GM12891 (cell line): ENCODE measurements at places on chromosomes 2 and 18.

DNA sequence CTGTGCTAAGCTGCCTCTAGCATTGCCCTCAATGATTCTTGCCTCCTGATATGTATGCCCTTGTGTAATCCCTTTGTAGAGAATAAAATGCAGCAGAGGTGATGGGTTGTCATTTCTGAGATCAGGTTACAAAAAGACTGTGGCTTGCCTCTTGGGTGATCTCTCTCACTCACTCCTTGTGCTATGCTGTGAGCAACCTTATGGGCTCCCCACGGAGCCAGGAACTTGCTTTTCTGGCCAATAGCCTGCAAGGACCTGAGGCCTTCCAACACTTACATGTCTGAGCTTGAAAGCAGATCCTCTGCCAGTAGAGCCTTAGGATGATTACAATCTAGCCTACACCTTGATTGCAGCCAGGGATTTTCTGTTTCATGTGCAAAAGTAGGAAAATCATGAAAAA is 123.1 kb upstream of the XIRP2 start:
- DNase-seq = no peak

GRCh38 chr2:105999211-105999989 is 194.7 kb downstream of the UXS1 start:
- no peak for DNase-seq

GRCh38 chr2:118832071-118832790 is 15.2 kb downstream of the EN1 start:
- DNase-seq = no peak

GRCh38 chr2:15776629-15776919 is 163.8 kb upstream of the MYCN start:
- DNase-seq = no peak

- no peak for DNase-seq
Measured at GRCh38 chr2:71923143-71923525, 224.5 kb downstream of the CYP26B1 start.

- no peak for DNase-seq
Measured at GRCh38 chr18:45175511-45175910, 439.8 kb upstream of the SLC14A2 start.

DNA sequence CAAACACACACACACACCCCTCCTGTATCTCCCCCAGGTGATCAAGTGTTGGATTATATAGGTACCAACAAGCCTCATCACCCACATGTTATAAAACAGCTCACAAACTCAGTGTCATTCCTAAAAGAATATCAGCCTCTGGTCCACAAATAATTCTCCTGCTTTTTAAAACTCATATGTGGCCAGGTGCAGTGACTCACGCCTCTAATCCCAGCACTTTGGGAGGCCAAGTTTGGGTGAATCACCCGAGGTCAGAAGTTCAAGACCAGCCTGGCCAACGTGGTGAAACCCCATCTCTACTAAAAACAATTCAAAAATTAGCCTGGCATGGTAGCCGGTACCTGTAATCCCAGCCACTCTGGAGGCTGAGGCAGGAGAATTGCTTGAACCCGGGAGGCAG is 87.8 kb downstream of the LRATD1 start:
- DNase-seq = no peak

GRCh38 chr2:222611684-222612083 is 44.2 kb downstream of the FARSB start:
- DNase-seq = no peak

DNA sequence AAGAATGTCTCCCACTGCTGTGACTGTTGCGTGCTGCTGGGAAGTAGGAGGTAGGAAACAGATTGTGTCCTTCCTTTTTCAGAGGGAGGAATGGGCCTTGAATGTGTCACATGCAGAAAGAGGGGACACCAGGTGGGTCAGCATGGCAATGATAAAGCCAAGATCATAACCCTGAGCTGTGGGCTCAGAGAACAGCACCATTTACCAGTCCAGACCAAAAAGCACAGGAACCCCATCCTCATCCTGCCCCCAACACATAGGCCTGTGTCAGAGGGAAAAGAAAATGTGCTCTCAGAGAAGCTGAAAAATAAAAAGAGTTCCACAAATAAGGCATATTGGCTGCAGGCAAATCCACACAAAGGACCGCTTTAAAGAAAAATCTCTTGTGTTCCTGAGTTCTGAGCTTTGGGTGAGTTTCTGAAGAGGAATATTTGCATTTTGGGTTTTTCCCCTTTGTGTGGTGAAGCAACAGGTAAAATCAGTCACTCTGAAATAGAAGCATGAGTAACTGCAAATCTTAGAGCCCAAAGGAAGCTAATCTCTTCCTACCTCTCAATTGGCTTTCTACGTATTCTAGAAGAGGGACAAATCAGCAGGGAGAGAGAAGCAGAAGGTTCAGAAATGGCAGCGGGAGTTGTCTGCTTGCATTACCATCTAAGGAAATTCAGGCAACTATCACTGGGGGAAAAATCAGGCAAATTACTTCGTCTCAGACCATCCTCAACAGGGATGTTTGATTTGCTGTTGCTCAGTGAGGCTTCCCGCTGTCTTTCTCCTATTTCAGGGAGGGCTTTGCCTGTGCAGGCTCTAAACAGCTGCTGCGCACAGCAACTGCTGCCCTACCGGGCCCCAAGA is 106.8 kb downstream of the BCL11A start:
- no peak for DNase-seq

DNA sequence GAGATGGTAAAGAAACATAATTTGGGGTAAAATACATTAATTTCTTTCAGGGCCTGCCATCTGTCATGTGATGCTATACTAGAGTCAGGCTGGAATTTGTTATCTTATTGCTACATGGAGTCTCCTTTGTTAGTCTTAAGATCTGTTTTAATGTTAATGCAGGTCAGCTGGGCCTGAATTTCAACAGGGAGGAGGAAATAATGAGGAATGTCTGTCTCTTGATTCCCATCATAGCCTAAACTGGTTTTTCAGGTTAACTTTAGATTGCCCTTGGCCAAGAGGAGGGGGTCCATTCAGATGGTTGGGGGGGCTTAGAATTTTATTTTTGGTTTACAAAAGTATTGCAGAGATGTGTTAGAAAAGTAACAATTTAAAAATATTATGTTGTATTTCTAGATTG is 19.0 kb upstream of the FEZ2 start:
- no peak for DNase-seq

GRCh38 chr2:103959174-103960128 is 894.5 kb upstream of the POU3F3 start:
- no peak for DNase-seq

DNA sequence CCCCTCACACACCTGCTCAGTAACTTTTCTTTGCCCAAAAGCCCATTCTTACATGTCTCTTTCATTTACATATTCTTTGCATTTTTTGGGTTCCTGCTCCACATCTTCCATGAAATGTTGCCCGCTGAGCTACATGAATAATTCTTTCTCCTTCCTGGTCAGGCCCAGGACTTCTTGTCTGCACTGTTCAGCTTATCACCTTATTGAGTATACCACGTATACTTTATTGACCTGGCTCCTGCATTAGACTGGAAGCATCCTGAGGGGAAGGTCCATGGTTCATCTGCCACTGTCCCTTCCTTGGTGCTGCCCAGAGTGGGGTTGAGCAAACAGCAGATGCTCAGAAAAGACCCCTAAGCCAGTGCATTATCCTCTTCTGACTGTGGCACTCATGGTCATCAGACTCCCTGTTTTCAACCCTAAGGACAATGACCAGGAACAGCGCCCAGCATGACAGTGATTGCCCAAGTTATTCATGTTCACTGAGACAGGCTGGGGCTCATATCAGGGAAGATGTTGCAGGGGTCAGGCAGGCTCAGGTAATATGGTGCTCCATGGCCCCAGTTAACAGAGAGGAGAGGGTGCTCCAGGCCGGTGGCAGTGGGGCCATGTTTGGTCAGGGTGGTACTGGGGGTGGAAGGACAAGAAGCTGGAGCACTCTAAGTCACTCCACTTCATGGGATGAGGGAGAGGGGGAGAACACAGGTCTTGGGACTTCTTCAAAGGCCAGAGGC is 7.7 kb downstream of the APOB start:
- DNase-seq = no peak

DNA sequence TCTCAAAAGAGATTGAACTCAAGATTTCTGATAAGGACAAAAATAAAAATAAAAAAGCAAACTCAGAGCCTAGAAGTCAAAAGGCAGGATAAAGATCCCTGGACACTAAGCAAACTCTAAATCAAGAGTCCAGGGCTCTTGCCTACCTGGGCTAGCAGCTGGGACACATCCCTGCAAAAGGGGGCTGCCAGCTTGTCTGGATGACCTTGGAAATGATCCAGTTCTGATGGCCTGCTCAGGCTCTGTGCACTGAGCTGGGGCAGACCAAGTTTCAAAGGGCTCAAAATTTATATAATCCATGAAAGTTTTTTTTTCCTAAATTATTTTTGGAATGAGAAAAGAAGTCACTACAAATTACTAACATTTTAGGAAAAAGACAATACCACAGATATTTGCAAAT is 557.3 kb downstream of the CNTNAP5 start:
- no peak for DNase-seq

DNA sequence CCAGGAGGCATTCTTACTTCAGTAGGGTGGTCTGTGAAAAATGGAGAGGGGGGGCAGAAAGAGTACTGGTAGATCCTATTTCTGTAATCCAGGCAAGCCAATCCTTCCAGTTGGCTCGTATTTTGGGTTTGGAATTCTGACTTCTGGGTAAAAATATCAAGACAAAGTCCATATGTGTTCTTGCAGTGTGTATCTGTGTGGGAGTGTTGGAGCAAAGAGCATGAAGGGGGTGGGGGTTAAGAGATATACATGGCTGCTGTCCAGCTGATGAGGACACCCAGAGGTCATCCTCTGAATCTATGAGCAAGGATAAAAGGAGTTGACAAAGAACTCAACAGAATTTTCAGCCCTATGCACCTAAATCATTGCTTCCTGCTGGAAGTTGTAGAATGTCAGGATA is 375.8 kb upstream of the PIK3C3 start:
- DNase-seq = no peak

DNA sequence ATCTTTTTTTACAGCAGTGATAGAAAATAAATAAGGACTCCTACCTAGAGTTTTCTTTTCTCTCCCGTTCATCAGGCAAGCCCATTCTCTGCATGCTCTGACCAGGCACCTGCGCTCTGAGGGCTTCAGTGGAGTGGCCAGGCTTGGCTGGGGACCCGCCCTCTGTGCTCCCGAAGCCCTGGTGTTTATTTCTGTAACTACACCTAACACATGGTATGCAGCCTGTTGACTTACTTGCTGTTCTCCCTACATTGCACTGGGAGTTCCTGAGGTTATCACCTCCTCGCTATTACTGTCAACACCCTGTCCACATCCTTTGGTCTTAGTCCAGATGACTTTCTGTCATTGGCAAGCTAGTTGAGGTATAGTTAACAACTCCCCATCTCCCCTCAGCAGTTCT is 317.7 kb downstream of the LPIN1 start:
- DNase-seq = no peak

GRCh38 chr2:23801396-23801795 is 125.5 kb downstream of the ATAD2B start:
- DNase-seq = no peak

DNA sequence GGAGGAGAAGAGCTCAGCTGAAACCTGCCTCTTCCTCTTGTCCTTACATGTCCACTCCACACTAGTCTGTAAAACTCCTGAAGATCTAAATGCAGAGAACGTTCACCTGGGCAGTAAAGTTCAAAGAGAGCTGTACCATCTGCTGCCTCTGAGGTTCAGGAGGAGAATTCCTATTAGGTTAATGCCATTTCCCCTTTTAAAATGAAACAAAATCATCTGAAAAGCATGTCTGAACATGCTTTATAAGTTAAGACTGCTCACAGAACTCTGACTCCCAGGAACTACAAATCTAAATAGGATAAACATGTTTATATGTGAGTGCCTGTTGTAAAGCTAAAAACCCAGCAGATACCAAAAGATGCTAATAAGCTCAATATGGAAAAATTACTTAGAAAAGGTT is 164.4 kb downstream of the AFF3 start:
- no peak for DNase-seq

- DNase-seq = no peak
Measured at GRCh38 chr2:16816522-16816921, 150.9 kb upstream of the CYRIA start.

DNA sequence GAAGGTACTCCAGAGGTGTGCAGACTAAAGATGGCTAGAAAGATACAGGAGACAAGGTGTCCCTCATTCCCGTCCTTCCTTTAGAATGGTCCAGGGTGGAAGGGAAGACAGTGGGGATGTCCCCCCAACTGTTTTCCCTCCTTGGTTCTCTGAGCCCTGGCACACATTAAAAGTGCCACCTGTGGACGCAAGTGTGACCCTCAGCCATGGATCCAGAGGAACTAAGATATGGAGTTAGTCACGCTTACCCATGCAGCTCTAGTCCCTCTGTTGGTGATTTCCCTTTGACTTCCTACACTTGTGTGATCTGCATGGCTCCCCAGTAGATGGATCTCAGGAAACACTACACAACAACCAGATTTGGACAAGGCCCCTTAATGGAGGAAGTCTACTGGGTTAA is 113.1 kb upstream of the SRD5A2 start:
- no peak for DNase-seq

GRCh38 chr2:181051861-181052522 is 71.6 kb downstream of the UBE2E3 start:
- DNase-seq = no peak

GRCh38 chr2:240831594-240832204 is 11.7 kb upstream of the KIF1A start:
- DNase-seq = no peak
